A673 (cell line): ENCODE measurements at places on chromosomes 16 and 17. TPM values are rescaled to one million over a fixed set of nuclear protein-coding genes. Genes with fewer than 3 reads are reported as not detected.

DNA sequence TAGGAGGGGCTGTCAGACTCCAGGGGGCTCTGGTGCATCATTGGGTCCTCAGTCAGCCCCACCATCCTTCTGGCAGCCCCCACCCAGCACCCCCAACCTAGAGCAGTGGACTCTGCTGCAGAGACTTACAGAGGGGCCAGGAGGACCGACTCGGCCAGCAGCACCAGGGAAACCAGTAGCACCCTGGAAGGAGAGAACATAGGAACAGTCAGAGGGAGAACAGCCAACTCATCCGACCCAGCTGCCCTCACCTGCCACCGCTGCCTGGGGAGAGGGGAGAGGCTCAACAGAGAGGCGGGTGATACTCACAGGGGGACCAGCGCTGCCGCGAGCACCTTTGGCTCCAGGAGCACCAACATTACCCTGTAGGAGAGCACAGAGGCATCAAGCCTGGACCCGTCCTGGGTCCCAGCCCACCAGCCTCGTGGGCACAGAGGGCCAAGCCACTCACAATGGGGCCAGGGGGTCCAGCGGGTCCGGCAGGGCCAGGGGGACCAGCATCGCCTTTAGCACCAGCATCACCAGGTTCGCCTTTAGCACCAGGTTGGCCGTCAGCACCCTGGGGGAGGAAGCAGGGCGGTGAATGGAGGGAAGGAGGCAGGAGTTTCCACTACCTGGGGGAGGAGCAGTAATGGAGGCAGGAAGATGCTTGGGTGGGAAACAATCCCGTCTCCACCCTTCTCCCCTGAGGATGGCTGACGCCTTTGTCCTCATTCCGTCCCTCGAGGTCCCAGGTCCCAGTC, 11.7 kb downstream of the COL1A1 start:
- no peak for DNase-seq
- no peaks in the 10 kb centered on the region for H3K36me3 ChIP-seq
- H3K27ac ChIP-seq = no peak overlapping the region
- no peaks in the 10 kb centered on the region for H3K27me3 ChIP-seq

DNA sequence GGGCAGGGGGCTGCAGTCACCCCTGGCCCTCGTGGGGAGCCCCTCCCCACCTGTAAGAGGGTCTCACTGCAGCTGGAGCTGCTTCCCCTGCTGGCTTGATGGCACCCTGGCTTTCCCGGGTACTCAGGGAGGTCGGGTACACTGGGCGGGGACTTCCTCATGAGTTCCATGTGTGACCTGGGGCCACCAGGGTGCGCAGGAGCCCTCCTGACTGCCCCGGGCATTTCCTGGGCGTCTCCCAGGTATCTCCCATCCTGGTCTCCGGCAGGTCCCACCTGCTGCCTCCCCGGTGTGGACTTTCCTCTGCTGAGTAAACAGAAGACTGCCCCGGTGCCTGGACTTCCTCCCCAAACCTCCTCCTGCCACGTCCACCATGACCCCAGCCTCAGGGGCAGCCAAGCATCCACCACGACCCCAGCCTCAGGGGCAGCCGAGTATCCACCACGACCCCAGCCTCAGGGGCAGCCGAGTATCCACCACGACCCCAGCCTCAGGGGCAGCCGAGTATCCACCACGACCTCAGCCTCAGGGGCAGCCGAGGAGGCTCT, 40.9 kb downstream of the CBFA2T3 start:
- no peak for DNase-seq
- no peak overlapping the region for H3K27ac ChIP-seq
- peaks cover 10% of the 10 kb centered on the region for H3K4me1 ChIP-seq
- H3K4me3 ChIP-seq = no peak overlapping the region
- peaks cover 18% of the 10 kb centered on the region for H3K27me3 ChIP-seq
- no peaks in the 10 kb centered on the region for H3K36me3 ChIP-seq

DNA sequence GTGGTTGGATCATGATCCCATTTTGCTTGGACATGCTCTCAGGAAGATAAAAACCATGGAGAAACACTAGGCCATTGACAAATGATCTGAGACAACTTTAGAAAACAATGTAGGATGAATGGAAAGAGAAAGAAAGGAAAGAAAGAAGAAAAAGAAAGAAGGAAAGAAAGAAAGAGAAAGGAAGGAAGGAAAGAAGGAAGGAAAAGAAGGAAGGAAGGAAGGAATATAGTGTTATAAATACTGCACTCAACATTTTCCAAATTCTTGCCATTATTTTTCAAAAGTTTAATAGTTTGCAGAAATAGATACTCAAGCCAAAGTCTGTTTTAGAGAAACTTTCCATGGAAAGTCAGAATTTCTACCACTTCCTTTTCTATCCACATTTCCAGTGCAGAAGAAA, 39.2 kb upstream of the CACNG3 start:
- H3K27ac ChIP-seq = no peak overlapping the region
- no peak overlapping the region for H3K4me3 ChIP-seq
- no peak for DNase-seq
- H3K36me3 ChIP-seq = peaks cover 27% of the 10 kb centered on the region
- H3K27me3 ChIP-seq = no peaks in the 10 kb centered on the region

GRCh38 chr16:89720551-89720812, 216 bp downstream of the VPS9D1 start:
- H3K4me3 ChIP-seq = peak overlapping the region; percentile 96
- peak overlapping the region; percentile 93 for H3K27ac ChIP-seq
- peaks cover 17% of the 10 kb centered on the region for H3K4me1 ChIP-seq
- peaks cover 32% of the 10 kb centered on the region for H3K36me3 ChIP-seq

DNA sequence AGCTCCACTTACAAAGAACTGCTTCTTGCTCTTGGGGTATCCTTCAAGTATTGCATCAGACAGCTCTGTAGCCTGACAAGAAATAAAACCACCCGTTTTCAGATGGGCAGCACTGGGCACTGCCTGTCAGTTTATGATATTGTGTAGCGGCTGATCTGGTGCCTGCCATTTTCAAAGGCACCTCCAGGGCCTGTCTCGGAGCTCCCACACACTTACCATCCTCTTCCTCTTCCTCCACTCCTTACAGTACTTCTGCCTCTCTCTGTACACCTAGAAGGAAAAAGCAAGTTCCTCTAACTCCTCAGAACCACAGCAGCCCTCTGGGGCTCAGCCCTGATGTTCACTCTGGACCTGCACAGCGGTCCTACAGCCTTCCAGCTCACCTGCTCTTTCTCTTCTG, 4.4 kb downstream of the PSMC3IP start:
- no peak overlapping the region for H3K4me3 ChIP-seq
- DNase-seq = no peak
- H3K27me3 ChIP-seq = no peaks in the 10 kb centered on the region
- H3K4me1 ChIP-seq = peaks cover 5% of the 10 kb centered on the region
- peaks cover 52% of the 10 kb centered on the region for H3K36me3 ChIP-seq

DNA sequence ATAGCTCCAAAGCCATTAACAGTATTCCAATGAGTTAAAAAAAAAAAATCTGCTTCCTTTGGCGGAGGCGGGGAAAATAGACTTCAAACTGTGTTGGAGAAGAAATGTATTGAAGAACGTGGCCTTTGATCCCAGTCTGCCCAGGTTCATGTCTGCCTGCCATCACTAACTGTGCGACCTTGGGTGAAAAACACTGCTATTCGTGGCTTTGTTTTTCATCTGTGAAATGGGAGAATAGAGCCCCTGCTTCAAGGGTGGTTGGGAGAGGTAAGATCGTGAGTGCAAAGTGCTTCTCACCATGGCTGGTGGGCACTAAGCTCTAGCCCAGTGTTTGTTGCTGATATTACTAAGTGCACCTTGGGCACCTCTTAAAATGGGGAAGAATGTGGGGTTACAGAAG, 69.5 kb downstream of the VPS35L start:
- no peak for DNase-seq
- H3K27me3 ChIP-seq = no peaks in the 10 kb centered on the region
- H3K4me3 ChIP-seq = no peak overlapping the region
- no peaks in the 10 kb centered on the region for H3K4me1 ChIP-seq

- no peak overlapping the region for H3K27ac ChIP-seq
- H3K27me3 ChIP-seq = no peaks in the 10 kb centered on the region
- DNase-seq = peak; percentile 75
- H3K4me1 ChIP-seq = peaks cover 7% of the 10 kb centered on the region
Measured at GRCh38 chr16:85733839-85734170, 17.1 kb downstream of the C16orf74 start.

- peak; percentile 38 for DNase-seq
- no peaks in the 10 kb centered on the region for H3K36me3 ChIP-seq
- peak overlapping the region; percentile 59 for H3K4me3 ChIP-seq
- peaks cover 3% of the 10 kb centered on the region for H3K4me1 ChIP-seq
Measured at GRCh38 chr17:44069974-44070454, 521 bp upstream of the G6PC3 start.

DNA sequence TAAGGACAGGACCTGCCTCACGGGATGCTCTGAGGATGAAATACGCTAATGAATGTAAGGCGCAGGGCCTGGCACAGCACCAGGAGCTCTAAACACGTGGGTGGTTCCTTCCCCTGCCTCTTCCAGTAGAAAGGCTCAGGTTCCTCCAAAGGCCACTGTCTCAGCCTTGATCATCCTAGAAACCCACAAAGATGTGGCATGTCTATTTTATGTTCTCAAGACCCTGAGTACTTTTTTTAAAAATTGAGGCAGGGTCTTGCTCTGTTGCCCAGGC, 17.0 kb upstream of the MEAK7 start:
- no peaks in the 10 kb centered on the region for H3K36me3 ChIP-seq
- no peaks in the 10 kb centered on the region for H3K4me1 ChIP-seq
- no peaks in the 10 kb centered on the region for H3K27me3 ChIP-seq

GRCh38 chr16:12709807-12710206, 93.9 kb downstream of the CPPED1 start:
- H3K27ac ChIP-seq = no peak overlapping the region
- no peak overlapping the region for H3K4me3 ChIP-seq
- no peaks in the 10 kb centered on the region for H3K4me1 ChIP-seq
- no peaks in the 10 kb centered on the region for H3K27me3 ChIP-seq
- DNase-seq = no peak

DNA sequence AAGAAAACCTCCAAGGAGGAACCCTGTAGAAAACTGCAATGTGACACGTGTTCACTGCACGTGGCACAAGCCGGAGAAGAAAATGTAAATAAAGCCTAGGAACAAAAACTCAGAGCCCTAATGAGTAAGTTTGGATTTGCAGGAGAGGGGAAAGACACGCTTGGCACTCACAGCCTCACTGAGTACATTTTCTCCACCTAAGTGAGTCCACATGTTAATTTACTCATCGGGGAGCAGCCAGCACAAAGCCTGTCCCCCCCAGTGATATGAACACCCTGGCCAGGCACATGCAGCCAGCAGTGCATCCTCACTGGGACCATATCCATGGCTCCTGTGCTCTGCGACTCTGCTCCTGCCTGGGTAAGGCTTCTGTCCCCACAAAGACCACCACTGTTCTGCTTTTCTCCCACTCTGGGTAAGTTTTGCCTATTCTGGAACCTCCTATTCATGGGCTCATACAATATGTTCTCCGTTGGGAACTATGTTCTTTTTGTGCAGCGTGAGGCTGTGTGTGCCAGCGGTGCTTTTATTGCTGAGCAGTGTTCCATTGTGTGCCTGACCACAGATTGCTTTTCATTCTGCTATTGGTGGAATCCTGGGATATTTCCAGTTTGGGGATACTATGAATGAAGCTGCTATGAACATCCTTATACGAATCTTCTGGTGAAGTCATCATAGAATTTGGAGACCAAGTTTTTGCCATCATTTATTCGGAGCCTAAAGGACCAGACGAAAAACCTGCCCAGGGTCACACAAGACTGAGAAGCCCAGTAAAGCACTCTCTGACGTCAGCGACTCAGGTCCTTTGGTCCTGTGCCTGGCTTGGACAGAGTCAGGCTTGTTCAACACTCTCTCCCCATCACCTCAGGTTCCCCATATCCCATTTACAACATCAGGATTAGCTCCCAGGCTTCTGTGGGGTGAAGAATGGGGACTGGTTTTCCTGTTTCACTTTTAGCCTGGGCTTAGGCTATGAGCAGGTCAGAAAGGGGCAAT, 53.3 kb downstream of the RNF112 start:
- no peaks in the 10 kb centered on the region for H3K27me3 ChIP-seq
- DNase-seq = no peak
- no peak overlapping the region for H3K4me3 ChIP-seq
- peaks cover 11% of the 10 kb centered on the region for H3K4me1 ChIP-seq
- no peaks in the 10 kb centered on the region for H3K36me3 ChIP-seq
- H3K27ac ChIP-seq = no peak overlapping the region

GRCh38 chr16:12420661-12421209, 383.0 kb downstream of the CPPED1 start:
- no peaks in the 10 kb centered on the region for H3K36me3 ChIP-seq
- no peak for DNase-seq
- no peaks in the 10 kb centered on the region for H3K27me3 ChIP-seq

DNA sequence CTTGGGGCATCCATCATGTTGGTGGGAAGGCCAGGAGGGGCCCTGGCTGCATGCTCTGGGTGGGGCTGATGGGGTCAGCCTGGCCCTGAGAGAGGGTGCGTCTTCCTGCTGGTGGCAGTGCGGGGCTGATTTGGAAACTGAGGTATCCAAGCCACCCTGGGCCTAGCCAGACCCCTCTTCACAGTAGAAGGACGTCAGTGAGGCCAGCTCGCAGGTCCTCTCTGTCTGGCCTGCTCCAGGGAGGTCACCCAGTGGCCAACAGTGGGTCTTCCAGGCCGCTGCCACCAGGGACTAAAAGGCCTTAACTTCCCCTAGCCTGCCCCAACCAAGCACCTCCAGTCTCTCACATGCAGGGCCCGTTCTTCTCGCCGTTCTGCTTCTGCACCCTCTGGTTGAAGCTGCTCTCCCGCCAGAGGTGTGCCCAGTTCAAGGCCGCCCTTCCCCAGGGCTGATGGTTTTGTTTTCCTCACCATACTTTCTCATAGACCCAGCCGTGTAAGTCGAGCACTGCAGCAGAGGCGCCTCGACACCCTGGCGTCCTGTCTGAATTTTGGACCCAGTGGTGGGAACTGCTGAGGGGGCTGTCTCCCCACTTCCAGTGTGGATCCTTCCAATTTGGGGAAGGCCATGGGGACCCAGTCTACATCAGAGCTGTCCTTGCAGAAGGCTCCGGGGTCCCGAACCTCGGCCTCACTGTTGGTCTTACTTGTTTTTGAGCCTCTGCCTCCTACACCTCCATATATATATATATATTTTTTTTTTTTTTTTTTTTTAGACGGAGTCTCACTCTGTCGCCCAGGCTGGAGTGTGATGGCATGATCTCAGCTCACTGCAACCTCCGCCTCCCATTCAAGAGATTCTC, 42.9 kb upstream of the CDC42EP4 start:
- DNase-seq = no peak
- no peaks in the 10 kb centered on the region for H3K4me1 ChIP-seq
- H3K27ac ChIP-seq = no peak overlapping the region

DNA sequence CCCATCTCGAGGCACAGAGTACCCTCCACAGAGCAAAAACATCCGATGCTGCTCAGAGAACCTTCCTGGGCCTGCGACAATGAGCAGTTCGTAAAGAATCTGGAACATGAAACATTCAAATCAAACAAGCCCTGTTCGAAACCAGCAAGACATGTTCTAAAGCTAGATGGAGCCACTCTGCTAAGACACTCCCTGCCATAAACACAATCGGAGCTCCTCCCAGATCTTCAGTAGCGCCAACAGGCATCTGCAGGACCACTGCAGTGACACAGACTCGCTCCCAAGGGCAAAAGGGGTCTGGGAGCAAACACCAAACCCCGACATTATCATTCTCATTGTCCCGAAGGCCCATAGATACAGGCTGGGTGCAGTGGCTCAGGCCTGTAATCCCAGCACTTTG, 108.7 kb downstream of the ZFHX3 start:
- no peaks in the 10 kb centered on the region for H3K27me3 ChIP-seq
- H3K4me1 ChIP-seq = peaks cover 34% of the 10 kb centered on the region
- no peak overlapping the region for H3K4me3 ChIP-seq
- DNase-seq = peak; percentile 61
- no peaks in the 10 kb centered on the region for H3K36me3 ChIP-seq

The CNGB1 gene
- total RNA-seq = not detected in 2 replicates

The CDH3 gene
- total RNA-seq = 0.15 TPM in 1 of 2 replicates, not detected in the other

The C16orf96 gene
- not detected in 2 replicates for total RNA-seq

The GAST gene
- not detected in 2 replicates for total RNA-seq

The KCTD19 gene
- total RNA-seq = 0.32 TPM in 1 of 2 replicates, not detected in the other
